ENCODE measurements at places on chromosomes 5 and 9.

DNA sequence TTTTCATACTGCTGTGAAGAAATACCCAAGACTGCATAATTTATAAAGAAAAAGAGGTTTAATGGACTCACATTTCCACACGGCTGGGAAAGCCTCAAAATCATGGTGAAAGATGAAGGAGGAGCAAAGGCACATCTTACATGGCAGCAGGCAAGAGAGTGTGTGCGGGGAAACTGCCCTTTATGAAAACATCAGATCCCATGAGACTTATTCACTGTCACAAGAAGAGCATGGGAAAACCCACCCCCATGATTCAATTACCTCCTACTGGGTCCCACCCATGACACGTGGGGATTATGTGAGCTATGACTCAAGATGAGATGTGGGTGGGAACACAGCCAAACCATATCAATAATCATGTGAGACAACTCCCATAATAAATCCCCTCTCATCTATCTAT is 8.7 kb downstream of the TTC39B start:
- DNase-seq, result no peak

GRCh38 chr5:76025069-76025468 is 58.1 kb upstream of the SV2C start:
- no peak for DNase-seq

DNA sequence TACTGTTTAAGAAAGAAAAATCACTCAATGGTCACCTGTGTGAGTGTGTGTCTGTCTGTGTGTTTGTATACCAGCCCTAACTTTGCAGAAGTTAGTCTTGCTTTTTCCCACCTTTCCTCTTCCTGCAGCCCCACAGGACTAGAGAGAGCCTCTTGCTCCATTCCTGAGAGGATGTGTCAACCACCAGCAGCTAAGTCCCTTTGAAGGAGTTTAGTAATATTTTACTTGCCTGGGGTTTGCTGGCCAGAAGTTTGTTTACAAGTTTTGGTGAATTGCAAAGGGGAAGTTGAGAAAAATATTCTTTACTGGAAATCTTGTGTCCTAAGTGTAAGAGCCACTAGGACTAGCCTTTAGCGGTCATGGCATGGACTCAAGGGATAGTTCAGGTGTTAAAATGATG is 316.2 kb downstream of the BRINP1 start:
- DNase-seq, result no peak

DNA sequence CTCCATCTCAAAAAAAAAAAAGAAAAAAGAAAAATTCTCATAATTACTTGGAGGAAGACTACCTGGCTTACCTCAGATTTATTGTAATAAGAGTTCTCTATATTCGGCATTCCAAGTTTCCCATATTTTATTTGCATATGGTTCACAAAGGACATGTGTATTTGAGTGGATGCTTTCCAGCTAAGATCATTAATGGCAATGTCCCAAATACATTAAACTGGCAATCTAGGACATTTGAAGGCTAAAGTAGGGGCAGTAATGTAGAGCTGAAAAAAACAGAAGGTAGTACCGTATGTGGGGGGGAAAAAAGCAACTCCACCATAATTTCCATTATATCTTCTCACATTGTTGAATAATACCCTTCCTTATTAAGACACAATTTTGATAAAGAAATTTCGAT is 4.9 kb downstream of the TUT7 start:
- no peak for DNase-seq

DNA sequence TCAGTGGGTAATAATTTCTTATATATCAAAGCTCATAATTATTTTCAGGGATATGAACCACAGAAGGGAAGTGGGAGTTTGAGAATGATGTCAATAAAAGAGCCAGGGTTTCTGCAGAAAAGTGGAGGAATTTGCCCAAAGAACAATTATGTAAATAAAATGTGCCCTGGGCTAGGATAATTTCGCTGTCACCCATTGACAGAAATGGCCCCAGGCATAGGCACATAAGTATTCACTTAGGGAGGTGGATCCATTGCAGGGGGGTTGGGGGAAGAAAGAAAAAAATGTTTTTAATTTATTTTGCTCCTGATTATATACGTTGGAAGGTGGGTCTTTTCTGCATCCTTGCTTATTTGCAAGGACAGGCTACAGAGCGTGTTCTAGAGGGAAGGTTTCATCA is 135.1 kb upstream of the IRX2 start:
- DNase-seq, result no peak

- no peak for DNase-seq
Observed at GRCh38 chr9:86664603-86665002, 282.7 kb downstream of the GAS1 start.

- peak; percentile 57 for DNase-seq
Observed at GRCh38 chr5:149895416-149896345, 48.9 kb downstream of the PDE6A start.

DNA sequence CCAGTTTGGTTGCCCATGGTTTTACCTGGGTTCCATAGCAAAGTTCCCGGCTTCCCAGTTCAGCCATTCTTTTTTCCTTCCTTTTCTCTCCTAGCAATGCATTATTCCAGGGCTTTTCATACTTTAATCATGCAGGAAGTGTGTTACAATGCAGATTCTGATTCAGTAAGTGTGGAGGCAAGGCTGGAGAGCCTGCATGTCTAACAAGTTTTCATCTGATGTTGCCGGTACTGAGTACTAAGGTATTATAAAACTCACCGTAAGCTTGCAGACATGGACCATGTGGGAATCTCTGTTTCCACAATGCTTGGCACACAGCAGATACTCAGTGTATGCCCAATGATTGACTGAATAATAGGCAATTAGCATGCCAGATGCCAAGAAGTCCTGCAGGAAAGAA is 102.9 kb upstream of the SHB start:
- DNase-seq, result no peak

GRCh38 chr9:109244179-109245132 is 76.4 kb downstream of the EPB41L4B start:
- peak; percentile 63 for DNase-seq

- no peak for DNase-seq
Observed at GRCh38 chr5:150007050-150007449, 6.5 kb downstream of the HMGXB3 start.

DNA sequence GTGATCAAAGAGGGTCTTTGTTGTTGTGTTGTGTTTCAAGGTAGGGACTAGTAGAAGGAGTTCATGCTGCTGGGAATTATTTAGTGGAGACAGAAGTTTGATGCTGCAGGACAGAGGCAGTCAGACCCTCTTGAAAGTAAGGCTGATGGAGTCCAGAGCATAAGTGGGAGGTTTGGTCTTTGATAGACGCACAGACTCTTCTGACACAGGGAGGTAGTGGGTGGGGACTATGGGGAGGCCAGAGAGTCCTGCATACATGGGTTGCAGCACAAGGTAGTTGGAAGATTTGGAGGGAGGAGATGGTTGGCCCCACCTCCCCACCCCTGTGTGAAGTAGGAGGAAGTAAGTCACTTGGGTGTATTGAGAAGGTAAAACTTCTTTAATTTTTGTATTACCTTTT is 2.4 kb upstream of the CCDC112 start:
- no peak for DNase-seq

DNA sequence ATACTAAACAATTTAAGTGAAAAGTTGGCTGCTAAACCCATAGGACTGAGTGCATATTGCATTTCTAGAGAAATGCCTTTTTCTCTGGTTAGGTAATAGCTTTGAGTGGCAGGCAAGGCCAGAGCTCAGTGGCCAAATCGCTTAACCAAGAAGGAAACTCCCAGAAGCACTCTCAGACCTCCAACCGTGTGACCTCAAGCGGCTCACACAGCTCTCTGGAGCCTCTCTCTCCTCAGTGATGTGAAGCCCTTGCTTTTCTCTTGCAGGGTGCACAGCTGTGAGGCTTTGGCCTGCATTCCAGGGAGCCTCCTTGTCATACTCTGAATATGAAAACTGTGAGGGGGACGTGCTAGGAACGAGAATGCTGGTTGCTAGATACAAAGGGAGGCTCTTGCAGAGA is 106.7 kb downstream of the INSYN2B start:
- no peak for DNase-seq

- peak; percentile 52 for DNase-seq
Observed at GRCh38 chr9:93072383-93072795, 13.9 kb downstream of the SUSD3 start.

DNA sequence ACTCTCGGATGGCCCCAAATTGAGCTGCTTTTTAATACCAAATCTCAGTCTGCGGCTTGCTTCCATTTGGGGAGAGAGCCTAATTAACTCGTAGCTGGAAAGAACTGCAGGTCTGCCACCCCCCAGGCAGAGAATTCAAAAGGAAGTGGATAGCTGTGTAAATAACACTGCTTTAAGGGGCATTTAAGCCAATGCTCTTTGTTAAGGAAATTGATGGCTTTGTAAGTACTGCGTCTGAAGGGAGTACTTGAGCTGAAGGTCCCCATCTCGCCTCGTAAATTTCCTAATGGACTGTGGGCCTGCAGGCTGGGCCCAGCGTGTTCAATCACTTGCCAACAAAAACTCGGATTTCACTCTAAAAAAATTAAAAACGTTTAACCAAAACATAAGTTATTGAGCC is 132.7 kb downstream of the PAPPA start:
- DNase-seq, result no peak

DNA sequence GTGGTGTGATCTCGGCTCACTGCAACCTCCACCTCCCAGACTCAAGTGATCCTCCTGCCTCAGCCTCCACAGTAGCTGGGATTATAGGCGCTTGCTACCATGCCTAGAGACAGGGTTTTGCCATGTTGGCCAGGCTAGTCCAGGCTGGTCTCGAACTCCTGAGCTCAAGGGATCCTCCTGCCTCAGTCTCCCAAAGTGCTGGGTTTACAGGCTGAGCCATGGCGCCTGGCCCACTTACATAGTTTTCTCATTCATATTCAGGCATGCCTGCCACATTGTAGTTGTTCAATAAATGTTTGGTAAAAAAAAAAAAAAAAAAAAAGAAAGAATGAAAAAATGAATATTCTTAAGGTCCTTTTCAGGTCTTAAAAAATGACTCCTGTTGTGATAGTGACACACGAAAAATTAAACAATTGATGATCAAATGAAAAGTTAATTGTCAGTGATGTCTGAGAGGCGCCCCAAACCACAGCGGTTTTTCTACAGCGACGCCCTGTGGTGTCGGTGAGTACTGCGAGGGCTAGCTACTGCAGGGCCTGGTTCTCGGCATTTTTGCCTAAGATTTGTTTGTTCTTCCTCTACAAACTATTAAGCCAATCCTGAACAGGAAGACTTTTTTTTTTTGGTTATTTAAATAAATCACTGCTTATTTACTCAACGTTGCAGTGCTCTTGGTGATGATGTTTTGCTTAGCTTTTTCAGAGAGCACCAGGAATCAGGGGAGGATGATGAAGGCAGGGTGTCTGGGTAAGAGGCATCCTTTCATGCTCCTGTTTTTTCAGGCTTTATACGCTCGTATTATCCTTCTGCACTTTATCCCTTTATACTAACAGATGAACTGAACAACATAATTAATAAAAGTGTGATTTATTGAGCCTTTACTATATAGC is 67.0 kb upstream of the DPYSL3 start:
- peak; percentile 45 for DNase-seq

DNA sequence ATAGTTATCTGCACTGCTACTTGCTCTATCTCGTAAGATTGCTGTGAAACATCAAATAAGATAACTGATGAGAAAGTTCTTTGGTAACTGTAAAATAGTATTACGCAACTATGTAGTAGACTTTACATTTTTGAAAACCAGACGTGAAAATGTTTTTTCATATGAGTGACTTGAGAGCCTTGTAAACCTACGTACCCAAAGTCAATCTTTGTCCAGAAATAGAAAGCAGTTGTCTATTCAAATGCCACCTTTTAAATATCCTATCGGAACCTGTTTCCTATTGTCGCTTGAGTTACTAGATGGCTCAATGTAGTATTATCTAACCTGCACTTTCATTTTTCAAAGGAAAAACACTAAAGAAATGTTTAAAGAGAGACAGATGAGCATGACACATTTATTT is 1.6 kb downstream of the FNIP1 start:
- peak; percentile 51 for DNase-seq

GRCh38 chr9:108851138-108851537 is 4.6 kb downstream of the ACTL7B start:
- no peak for DNase-seq

DNA sequence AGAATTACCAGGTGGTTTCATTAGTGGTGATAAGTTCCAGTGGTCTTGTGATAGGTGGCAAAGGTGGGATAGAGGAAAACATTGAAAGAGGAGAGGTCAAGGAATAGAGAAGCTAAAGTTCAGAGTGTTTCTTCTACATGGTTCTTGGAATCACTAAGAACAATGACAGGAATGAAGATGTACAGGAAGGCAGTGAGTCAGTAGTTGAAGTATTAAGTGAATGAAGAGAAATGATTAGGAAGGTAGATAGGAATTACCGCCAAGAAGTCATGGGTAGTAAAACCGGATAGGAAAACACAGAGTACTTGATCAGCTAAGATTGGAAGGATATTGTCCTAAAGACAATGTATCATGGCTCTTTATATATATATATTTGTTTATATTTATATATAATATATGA is 37.9 kb upstream of the RASA1 start:
- DNase-seq, result no peak

DNA sequence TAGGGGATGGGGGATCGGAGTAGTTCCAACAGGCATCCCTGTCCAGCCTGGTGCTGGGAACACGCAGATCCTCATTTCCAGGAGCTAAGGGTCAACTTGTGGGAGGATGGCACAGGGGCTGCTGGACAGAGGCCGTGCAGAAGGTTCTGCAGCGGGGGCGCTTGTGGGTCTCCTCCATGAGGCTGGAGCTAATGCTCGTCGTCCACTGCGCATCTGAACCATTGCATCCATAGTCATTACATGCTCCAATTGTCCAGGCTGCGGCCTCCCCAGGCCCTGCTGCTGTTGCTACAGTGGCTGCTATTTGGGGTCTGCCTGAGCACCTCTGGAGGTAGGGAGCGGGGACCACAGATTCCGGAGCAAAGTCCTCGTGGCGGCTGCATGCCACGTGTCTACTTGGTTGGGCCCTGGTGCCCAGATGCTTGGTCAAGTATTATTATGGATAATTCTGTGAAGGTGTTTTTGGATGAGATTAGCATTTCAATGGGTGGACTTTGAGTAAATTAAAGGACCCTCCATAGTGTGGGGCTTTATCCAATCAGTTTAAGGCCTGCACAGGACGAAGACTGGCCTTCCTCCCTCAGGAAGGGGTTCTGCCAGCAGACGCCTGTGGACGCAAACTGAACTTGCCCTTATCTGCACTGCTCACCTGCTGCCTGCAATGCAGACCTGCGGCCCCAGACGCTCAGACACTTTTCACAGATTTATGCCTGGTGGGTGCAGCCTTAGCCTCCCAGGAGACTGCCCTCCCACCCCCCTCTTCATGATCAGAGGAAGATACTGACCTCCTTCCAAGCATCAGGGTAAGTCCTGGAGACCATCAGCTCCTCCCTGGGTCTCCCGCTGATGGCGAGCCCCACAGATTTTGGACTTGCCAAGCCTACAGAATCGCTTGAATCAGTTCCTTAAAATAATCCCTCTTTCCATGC is 127.5 kb upstream of the IRX4 start:
- no peak for DNase-seq

GRCh38 chr9:81083067-81083466 is 606.3 kb downstream of the TLE1 start:
- DNase-seq, result no peak

GRCh38 chr5:29758986-29759421 is 1434.5 kb upstream of the CDH6 start:
- DNase-seq, result no peak

DNA sequence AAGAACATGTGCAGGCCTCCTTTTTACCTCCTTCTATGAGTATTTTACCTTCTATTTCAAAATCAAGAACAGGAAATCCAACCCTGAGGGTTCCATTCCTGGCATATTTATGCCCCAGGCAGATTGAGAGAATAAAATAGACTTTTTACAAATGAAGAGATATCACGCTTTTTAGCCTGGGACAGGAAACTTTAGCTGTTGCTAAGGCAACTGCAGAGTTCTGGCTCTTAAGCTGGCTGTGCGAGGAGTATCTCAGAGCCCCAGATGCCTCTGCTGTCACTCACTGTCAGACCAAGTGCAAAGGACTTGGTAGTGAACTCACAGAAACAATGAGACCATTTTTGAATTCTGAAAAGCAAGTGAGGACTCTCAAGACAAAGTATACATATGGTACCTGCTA is 69.5 kb upstream of the HSPB3 start:
- no peak for DNase-seq
